ENCODE measurements at places on chromosomes 6 and 20.

DNA sequence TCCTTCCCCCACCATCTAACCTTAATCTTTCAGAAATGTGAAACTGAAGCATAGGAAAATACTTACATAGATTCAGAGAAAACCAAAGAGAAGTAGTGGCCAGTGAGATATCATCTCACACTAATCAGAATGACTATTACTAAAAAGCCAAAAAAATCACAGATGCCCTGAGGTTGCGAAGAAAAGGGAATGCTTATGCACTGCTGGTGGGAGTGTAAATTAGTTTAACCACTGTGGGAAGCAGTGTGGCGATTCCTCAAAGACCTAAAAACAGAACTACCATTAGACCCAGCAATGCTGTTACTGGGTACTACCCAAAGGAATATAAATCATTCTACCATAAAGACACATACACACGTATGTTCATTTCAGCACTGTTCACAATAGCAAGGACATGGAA is 9.2 kb upstream of the PREX1 start:
- no peak for DNase-seq

- no peak for DNase-seq
These were observed 55.8 kb upstream of the SMOC2 start for GRCh38 chr6:168385037-168385759.

DNA sequence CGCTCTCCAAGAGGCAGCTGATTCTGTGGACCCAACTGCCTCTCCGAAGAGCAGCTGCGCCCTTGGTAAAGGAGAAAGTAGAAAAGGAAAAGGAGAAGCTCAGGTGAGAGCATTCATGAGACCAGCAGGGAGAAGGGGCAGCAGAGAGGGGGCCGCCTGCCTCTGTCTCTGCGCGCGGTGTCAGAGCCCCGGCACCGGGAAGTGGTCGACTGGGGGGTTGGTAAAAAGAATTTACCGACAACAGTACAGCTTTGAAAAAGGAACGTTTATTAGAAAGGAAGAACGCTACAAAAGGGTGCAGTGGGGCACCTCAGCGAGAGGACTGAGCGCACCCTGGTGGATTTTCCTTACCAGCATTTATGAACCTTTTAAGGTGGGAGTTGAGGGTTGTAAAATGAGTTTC is 61.9 kb downstream of the GPR6 start:
- peak; percentile 65 for DNase-seq

GRCh38 chr6:150905769-150906168 is 40.3 kb downstream of the MTHFD1L start:
- no peak for DNase-seq

DNA sequence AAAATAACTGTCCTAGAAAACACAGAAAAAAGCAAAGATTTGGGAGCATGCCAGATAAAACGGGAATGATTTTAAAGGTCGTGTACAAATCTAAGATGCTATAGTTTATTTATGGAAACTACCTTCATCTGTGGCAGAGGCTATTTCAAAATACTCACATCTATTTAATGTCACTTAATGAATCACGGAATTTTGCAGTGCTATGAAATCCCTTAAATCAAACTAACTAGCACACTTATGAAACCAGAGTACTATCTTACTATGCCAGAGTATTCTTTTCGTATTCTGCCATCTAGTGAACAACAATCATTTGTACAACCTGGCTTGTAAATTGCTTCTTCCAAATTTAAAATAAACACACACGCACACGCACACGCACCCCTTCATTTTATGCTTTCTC is 77.9 kb upstream of the BMP5 start:
- no peak for DNase-seq

- no peak for DNase-seq
These were observed 232.5 kb upstream of the ASCC3 start for GRCh38 chr6:101113468-101114260.

DNA sequence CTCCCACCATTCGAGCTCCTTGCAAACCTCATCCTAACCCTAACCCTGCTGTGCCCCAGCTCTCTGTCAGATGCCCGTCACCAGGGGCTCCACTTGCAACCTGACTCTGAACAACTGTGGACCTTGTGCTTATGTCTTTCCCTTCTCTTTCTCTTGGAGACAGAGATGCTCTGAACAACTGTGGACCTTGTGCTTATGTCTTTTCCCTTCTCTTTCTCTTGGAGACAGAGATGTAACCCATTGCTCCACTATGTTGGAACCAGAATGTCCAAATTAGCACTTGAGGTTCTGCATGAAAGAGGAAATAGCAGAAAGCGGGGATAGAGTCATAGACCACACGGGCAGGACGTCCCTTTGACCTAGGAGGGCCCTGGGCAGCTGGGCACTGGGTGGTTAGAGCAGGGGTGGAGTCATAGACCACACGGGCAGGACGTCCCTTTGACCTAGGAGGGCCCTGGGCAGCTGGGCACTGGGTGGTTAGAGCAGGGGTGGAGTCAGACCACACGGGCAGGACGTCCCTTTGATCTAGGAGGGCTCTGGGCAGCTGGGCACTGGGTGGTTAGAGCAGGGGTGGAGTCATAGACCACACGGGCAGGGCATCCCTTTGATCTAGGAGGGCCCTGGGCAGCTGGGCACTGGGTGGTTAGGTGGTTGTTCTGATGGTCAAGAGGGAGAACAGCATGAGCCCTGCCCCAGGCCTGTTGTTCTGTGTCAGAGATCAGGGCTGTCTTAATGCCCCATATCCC is 22.2 kb downstream of the PCMTD2 start:
- no peak for DNase-seq

DNA sequence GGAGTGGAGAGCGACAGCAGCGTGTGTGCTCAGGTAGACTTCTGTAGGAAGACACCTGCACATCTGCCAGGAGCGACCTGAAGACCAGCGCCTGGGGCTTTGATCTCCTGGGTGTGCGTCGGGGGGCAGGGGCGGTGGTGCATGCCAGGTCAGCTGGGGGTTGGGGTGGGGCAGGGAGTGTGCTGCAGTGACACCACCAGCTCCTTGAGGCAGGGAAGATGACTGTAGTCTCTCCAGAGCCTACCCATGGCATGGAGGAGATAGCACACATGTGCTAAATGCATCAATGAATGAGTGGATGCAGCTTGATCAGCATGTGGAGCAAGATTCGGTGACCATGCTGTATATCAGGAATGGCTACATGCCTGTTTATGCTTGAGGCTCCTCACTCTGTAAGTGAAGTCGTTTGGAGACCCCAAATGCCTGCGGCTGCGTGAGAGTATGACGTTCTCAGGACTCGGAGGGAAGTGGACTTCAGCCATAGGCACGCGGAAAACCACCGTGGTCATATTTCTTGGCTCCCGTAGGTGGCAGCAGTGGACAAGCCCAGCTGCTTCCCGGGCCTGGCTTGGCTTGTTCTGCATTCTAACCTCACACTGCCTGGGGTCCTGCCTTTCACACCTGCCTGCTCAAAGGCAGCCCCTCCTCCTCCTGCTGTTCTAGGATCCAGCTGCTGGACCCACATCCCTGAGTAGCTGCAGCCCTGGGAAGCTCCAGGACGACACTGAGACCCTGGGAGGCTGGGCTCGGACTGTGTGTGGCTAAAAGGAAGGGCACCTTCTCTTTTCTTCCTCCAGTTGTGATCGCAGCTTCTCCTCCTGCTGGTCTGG is 39.4 kb upstream of the KCNK16 start:
- peak; percentile 90 for DNase-seq

DNA sequence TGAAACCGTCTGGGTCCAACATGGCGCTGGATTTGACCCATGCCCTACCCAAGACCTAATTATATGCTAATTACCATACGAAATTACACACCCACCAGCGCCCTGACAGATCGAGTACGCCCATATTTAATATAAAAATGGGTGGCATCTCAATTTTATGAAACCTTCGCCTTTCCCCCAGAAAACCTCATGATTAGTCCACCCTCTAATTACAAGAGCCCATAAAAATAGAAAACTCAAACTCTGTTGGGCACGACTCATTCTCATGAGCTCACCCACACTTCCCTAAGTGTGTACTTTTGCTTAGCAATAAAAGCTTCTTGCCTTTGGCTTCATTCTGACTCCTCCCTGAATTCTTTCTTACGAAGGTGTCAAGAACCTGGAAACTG is 136.4 kb downstream of the OR2B2 start:
- no peak for DNase-seq

GRCh38 chr6:56536536-56536935 is 106.2 kb downstream of the DST start:
- DNase-seq: no peak

- DNase-seq: no peak
These were observed 26.1 kb downstream of the SPATA2 start for GRCh38 chr20:49889001-49889934.

GRCh38 chr6:6619021-6619794 is 30.7 kb downstream of the LY86 start:
- DNase-seq: no peak

DNA sequence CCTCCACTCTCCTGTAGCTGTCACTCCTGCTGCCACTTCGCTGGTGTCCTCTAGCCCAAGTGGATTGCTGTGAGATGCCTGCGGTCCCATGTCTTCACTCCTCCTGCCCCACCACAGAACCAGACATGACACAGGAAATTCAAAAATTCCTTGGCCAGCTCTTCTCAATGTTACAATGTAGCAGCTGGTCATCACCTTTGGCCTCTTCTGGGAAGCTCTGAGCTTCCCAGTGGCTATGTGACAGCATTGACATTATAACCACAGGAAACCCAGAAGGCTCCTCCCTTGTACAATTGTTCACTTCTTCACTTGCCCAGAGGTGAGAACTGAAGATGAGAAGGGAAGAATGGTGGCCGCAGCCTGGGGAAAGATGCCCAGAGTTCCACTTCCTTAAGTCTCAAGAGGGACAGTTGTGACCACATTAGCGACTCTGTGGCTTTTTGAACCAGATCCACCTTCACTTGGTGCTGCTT is 76.1 kb upstream of the NAA20 start:
- no peak for DNase-seq

GRCh38 chr6:52271852-52272460 is 12.6 kb downstream of the MCM3 start:
- no peak for DNase-seq
